ENCODE measurements at places on chromosomes 5 and 9.

DNA sequence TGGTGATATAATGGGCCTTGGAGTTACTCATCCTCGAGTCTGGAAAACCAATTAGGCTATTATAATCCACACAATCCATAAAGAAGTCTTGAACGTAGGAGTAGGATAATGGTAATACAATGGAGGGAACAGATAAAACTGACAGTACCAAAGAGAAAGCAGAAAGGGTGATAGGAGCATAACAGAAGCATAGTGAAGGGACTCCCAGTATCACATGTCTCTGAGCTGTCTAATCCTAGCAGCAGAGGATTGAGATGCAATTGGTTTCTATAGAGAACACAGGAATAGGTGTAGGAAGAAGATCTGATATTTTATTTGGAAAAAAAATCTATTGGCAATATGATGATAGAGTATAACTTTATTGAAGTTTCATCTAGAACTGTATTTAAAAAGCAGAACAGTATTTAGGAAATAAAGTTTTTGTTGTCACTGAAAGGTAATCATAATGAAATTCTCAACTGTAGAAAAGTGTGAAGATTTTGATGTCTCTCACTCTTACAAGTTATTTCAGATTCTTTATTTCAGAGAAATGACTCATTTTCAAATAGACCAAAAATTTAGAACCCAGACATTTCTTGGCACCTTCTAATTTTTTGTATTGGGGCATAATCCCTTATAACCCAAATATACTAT lies 25.4 kb downstream of the SRFBP1 start:
- no peak for DNase-seq

- DNase-seq, result no peak
Observed at GRCh38 chr5:62354028-62354874, 48.2 kb downstream of the KIF2A start.

GRCh38 chr5:137022043-137022442 lies 477.1 kb downstream of the SPOCK1 start:
- DNase-seq, result no peak

DNA sequence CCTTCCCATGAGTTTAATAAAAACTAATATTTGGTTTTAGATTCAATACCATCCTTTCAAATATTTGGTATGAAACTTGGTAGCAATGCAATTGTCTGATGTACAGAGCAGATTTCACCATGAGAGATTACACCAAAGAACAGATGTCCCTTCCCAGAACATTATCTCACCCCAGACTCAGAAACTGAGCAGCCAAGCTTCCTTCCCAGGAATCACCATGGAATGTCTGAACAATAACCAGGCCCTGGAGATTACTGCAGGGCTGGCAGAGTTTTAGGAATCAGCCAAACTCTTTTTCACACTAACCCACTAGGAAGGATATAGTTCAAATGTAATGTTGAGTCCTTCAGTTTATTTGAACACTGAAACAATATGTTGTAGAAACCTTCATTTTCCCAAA lies 23.9 kb downstream of the CLTA start:
- no peak for DNase-seq

DNA sequence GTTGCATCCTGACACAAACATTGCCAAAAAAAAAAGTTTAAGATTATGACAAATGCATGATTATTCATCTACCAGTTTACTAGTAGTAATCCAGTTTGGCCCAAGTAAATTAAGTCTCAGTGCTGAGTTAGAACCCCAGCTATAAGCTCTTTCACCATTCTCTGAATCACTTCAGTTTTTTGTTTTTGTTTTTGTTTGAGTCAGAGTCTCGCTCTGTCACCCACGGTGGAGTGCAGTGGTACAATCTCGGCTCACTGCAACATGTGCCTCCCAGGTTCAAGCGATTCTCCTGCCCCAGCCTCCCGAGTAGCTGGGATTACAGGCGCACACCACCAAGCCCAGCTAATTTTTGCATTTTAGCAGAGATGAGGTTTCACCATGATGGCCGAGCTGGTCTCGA lies 1.5 kb upstream of the PCYOX1L start:
- no peak for DNase-seq

DNA sequence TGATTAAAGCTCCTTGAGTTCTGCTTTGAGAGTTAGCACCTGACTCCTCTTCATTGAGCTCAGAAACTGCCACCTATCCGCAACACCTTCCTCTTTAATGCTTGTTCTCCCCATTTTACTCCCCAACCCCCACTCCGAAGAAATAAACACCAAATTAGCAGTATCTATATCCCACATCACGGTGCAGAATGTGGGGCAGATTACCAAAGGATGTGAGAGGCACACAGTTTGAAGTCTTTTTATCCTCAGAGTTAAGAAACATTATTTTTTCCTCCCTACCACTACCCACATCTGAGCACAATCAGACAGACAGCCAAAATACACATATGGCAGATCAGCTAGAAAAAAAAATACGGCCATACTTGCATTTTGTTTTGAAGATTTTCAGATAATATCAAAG lies 26.1 kb upstream of the IL7R start:
- no peak for DNase-seq

GRCh38 chr9:96171728-96172127 lies 130.2 kb downstream of the HSD17B3 start:
- no peak for DNase-seq

DNA sequence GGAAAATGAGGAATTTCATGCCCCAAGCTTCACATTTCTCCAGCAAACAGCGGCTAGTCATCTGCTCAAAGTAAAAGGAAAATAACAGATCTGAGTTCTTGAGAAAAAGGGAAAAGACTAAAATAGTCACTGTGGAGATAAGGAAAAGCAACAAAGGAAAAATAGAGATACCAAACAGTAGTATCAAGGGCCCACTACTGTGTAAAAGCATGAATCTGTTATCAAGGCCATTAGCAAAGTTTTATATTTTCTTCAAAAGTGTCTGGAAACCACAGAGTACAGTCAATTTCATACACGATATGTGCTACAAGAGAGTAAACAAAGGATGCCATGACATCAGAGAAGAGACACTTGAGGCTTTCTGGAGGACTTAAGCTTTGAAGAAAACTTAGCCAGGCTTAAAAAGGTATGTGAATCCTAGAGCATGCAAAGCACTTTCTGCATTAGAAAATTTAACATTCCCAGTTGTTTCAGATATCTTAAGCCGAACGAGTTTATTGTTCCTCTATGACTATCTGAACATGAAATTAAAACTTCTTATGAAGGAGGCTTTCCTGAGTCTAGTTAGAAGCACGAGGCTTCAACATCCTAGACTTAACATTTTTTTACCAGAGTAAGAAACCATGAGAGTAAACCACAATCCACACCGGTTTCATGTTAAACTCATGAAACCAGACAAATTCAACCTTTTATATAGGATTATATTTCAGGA lies 1.2 kb downstream of the TTC33 start:
- no peak for DNase-seq

DNA sequence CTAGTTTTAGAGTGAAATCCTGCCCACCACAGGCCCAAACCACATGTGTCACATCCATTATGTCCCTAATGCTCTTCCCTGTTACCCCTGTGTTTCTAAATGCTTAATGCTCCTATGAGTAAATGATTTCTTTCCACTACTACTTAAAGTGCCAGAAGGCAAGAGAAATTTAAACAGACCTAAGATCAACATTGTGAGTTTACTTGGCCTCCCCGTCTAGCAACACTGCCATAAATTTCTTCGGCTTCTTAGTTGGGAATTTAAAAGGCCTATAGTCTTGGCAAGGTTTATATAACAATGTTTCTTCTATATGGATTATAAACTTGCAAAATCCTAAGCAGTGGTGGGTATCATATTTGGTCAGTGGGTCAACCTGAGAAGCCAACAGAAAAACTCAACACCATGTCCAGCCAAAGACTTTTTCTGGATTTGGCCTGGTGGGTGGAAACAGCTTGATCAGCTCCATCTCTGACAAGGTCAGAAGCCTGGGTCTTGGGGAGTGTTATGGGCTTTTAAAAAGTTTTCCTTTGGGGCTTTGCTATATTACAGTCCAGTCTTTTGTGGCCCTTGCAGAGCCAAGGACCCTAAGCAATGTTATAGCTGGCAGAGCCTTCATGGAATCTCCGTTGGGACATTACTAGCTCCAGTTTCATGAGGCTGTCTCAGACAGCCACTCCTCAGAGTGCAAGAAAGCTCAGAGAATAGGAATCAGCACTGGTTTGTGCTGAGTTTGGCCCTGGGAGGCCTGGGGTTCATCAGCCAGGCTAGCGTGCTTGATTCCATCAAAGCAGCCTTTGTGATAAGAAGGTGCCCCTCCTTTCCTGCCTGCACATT lies 119.8 kb downstream of the PRDM6 start:
- DNase-seq, result no peak

- DNase-seq, result peak; percentile 2
Observed at GRCh38 chr9:138074516-138074915, 196.9 kb downstream of the CACNA1B start.

DNA sequence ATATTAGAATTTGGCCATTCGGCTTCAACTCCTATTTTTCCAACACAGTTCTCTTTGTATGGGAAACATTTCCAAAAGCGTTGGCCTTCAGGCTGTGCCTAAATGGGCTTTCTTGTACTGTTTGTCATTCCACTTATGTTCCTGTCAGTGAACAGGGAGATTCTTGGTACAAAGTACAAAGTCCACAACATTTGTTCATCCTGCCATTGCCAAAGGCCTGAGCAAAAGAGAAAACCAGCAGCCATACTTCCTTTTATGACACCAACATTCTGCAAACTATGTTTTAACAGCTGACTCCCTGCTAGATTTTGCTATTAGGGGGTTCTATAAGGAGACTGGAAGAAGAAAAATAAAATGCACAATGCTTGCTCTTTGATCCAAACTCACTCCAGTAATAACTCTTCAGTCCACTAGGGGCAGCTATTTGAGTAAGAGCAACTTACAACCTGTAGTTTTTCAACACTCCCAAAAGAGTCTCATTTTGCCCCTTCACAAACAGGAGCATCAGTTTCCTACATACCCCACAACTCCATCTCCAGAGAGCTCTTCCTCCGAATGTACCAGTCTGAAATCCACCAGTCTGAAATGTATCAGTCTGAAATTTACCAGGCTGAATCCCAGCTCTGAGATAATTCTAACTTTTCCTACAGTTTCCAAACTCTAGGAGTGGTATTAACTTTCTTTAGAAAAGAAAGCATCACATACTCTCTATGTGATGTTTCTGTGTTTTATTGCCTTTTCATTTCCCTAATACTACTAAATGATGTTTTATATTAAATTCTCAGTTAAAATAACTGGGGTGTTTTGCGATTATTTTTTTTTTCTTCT lies 693.8 kb downstream of the DNAH5 start:
- DNase-seq, result no peak

DNA sequence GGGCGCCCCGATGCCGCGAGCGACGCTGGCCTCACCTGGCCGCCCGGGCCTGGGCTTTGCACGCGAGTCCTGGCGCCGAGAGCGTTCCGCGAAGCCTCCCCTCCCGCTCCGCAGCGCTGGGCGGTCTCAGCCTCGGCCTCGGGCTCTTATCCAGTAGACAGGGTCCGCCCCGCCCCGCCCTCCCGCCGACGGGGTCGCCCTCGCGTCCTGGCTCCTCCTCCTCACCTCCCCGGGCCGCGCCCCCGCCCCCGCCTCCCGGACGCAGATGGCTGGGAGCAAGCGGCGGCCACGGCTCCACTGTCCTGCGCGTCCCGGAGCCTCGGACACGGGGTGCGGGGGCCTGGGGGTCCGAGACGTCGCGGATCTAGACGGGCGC lies at the start of gene SLC6A3:
Gene SLC6A3 (minus strand): TSS at position 128 of the 376 bp plus-strand sequence. CDS start 2,243 bp downstream, outside the sequence.
- DNase-seq, result peak; percentile 44

DNA sequence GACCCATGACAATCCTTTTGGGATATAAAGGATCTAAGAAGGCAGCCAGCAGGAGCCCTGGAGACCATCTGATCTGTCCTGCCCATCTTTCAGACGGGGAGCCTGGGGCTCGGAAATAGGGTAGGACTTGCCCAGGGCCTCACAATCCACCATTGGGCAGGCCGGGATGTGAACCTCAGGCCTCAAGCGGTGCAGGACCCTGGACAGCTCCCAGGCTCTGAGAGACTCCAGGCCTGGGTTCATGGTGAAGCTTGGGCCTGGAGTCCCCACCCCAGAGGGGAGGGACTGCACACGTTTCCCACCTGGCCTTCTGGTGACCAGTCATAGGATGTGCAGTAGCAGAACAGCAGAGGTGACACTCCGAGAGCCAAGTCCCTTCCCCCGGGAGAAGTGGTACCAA lies 36.6 kb upstream of the RAPGEF1 start:
- DNase-seq, result no peak

DNA sequence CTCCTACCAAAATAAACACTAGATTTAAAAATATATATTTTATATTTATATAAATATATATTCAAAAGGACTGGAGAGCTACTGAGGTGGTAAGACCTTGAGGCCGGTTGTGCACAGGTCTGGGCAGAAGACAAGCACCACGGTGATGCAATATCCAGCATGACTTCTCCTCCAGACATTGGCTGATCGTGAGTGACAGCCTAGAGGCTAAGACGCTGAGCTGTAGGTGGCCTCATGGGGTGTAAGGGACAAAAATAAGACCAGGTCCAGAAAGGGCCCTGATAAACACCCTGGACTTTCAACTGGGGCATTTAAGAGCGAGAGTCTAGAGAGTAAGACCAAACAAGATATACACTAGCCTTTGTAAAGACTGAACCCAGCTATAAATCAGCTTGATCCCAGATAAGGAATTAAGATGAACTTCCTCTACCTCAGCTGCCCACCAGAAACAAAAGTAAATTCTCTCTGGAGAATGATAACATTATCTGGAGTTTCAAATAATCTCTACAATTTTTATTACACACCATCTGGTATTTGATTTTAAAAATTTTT lies 14.2 kb upstream of the C5orf47 start:
- no peak for DNase-seq

GRCh38 chr9:89513837-89514236 lies 15.9 kb upstream of the SEMA4D start:
- DNase-seq, result no peak

GRCh38 chr5:110362261-110362660 lies 364.2 kb downstream of the TMEM232 start:
- DNase-seq, result no peak
